ENCODE measurements at places on chromosomes 2 and 18. TPM values are rescaled to one million over a fixed set of nuclear protein-coding genes. Genes with fewer than 3 reads are reported as not detected.

CFAP221 gene
- not detected for total RNA-seq

COLEC11 gene
- 0.65 TPM for total RNA-seq

DCAF17 gene
- 18.1 TPM for total RNA-seq

KCNJ3 gene
- total RNA-seq: not detected

TFCP2L1 gene
- total RNA-seq: not detected

LDLRAD4 gene
- 7.0 TPM for total RNA-seq

CRYGC gene
- not detected for total RNA-seq

GIGYF2 gene
- 43.4 TPM for total RNA-seq

SF3B1 gene
- total RNA-seq: 209 TPM

POTEJ gene
- 0.65 TPM for total RNA-seq

RFX8 gene
- 0.57 TPM for total RNA-seq

SERPINB4 gene
- total RNA-seq: not detected

CXCR4 gene
- 311 TPM for total RNA-seq

CCDC68 gene
- 1.6 TPM for total RNA-seq

SERPINB10 gene
- total RNA-seq: not detected

GAD1 gene
- not detected for total RNA-seq

MAP4K3 gene
- total RNA-seq: 31.0 TPM

POTEI gene
- 0.48 TPM for total RNA-seq

TUBA3E gene
- not detected for total RNA-seq

MTLN gene
- 36.6 TPM for total RNA-seq

SH3BP4 gene
- 88.2 TPM for total RNA-seq

FAP gene
- 4.5 TPM for total RNA-seq

RUFY4 gene
- 0.29 TPM for total RNA-seq

IFIH1 gene
- 5.9 TPM for total RNA-seq

PAX8 gene
- 1.3 TPM for total RNA-seq

MYO3B gene
- total RNA-seq: under 0.01 TPM

LOXHD1 gene
- total RNA-seq: not detected

NEMP2 gene
- total RNA-seq: 2.4 TPM

ALLC gene
- total RNA-seq: not detected

SAP130 gene
- 12.1 TPM for total RNA-seq

All from vein endothelial cell (primary cell).